Posterior cingulate gyrus (tissue), 11 donors: ENCODE measurements at places on chromosomes 3 and 15.
A peak's percentile ranks its signal among the peaks of the same experiment; 100 is the strongest.

DNA sequence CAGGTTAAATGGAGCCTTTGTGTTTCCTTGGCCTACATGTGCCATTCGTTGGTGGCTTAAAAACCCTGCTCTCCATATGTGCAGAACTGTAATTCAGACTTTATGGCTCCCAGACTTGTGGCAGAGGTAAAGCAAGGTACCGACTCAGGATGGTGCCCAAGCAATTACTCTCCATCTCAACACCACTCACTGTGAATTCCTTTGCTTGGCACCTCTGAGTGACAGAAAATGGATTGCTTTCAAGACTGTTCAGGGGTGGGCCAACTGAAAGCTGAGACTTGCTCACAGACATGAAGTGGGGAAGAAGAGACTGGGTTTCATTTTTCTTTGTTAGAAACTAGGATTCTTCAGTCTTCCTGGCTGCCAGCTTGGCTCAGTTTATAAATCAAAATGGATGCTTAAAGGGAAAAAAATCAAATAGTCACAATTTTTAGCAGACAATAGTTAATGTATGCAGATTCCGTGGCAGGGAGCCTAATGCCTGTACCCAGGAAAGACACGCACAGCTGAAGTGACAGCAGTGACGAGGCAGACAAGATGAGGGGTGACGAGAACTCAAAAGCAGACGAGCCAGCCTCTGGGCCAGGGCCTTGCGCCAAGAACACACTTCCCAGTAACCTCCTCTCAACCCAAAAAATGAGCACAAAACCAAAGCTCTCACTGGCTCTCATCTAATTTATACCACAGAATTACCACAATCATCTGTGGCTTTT, 207.9 kb upstream of the SLC2A2 start:
- DNase-seq: no peak

- DNase-seq: no peak
Measured at GRCh38 chr3:65276551-65276950, 588.8 kb upstream of the ADAMTS9 start.

GRCh38 chr15:51737522-51738305, at the start of gene LYSMD2:
Gene LYSMD2, minus strand, starts transcription at chr15:51737655. Its CDS starts 33 bp downstream, at chr15:51737622.
- DNase-seq: peak; percentile 95

GRCh38 chr15:53872410-53872809, 105.8 kb upstream of the UNC13C start:
- DNase-seq: no peak

DNA sequence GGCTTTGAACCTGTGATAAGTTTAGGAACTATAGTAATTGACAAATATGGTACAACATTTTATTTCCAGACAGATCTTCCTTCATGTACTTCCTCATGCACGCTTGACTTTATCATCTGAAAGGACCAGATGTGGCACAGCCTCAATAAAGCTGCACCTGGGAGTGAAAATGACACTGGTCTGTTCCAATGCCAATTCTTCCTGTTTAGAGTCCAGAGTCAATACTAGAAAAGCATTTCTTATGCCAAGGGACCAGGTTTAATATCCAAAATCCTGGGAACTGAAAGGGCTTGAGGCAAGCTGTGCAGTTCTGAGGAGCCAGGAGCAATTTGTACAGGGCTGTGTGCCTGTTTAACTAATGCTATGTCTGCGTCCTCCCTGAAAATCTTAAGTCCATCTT, 15.3 kb downstream of the DPH6 start:
- DNase-seq: no peak

GRCh38 chr15:52185151-52185561, 6.0 kb downstream of the GNB5 start:
- DNase-seq: no peak

- no peak for DNase-seq
Measured at GRCh38 chr3:188854772-188855149, 317.0 kb upstream of the TPRG1 start.

GRCh38 chr15:28096411-28096669, 2.8 kb downstream of the OCA2 start:
- no peak for DNase-seq

GRCh38 chr3:184949251-184949965, 137.4 kb downstream of the VPS8 start:
- no peak for DNase-seq

DNA sequence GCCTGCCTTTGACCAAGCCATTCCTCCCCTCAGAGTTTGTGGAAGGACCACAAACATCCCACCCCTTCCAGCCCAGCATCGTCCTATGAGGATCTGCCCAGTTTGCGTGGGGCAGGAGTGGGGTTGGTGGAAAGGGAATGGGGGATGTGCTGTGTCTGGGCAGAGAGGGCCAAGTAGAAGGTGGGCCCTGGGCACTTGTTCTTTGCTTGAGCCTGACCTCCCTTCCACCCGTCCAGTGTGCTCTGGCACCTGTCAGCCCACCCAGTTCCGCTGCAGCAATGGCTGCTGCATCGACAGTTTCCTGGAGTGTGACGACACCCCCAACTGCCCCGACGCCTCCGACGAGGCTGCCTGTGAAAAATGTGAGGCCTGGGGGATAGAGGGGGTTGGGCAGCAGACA, 10.3 kb downstream of the SPINT1 start:
- DNase-seq: no peak

DNA sequence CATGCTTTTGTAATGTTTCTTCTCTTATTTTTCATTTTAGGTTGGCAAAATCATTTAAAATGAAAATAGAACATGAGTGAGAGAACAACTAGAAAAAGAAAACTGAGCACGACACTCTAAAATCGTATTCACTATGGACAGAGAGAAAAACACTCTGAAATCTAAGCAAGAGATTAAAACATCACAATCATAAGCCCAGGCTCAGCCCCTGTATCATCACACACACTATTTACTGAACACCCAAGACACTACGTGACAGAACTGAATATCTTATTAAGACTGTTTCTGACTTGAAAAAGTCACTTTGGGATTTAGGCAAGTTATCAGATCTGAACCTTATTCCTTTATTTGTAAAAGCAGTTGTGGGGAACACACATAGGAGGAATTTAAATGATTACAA, 82.6 kb upstream of the PLXND1 start:
- DNase-seq: no peak

DNA sequence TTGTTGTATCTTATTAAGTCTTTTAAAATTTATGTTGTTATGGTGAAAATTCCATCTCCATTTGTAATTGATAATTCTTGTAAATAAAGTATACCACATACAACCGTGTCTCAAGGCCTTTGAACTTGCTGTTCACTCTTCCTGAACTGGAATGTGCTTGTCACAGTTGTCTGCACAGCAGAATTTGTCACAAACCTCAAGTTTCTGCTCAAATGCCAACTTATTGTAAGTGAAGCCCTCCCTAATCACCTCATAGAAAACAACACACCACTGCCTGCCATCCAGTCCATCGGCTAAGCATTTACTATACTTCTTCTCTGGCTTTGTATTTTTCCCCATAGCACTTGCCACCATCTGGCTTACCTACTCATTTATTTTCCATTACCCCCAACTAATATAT, 192.3 kb downstream of the THRB start:
- no peak for DNase-seq

GRCh38 chr15:65336493-65337435, 32.3 kb downstream of the RNU5B-1 start:
- peak; percentile 61 for DNase-seq

DNA sequence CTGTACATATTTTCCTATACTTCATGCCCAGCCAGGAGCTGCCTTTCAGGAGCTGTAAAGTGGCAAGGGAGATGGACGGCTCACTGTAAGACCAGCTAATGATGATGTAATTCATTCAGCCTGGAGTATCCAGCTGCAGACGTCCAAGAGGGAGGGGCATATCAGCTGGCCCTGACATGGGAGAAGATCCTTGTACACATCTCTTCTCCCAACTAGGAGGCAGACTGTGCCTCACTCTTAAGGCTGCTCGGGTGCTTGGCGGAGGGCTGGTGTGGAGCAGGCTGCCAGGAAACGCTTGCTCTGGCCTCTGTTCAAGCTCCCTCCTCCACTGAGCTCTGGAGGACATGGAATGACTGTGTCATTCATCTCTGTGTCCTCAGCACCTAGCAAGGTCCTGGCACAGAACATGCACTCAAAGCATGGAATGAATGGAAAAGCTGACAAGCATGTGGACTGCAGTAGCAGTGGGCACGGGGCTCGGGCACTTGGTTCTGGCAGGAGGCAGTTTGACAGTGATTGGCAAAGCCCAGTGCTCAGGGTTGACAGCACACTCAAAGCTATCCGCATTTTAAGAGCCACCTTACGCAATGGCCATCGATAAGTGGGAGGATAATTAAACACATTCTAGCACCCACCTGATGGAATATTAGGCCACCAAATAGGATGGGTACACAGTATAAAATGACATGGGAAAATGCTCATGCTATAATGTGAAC, 72.4 kb downstream of the TBC1D2B start:
- peak; percentile 60 for DNase-seq

GRCh38 chr3:25468866-25469319, 40.8 kb downstream of the RARB start:
- peak; percentile 46 for DNase-seq

- DNase-seq: no peak
Measured at GRCh38 chr3:122255757-122256439, 69.2 kb upstream of the CSTA start.

DNA sequence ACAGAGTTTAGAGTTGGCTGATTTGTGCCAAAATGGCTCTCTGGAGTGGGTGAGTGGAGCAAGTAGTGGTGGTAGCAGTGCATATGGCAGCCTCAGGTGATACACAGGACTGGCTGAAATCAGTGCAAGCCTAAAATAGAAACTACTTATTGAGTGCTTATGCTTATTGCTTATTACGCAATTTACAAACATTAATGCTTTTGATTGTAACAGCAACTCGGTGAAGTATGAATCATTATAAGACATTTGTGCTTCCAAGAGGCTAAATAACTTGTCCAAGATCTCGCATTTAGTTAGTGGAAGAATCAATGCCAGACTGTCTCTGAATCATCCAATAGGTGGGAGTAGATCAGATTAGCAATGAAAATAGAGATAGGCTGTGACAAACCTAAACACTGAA, 353.8 kb downstream of the NAALADL2 start:
- no peak for DNase-seq

GRCh38 chr15:97903971-97904572, 56.4 kb upstream of the ARRDC4 start:
- DNase-seq: peak; percentile 66

- no peak for DNase-seq
Measured at GRCh38 chr15:100515758-100516157, 13.0 kb downstream of the CERS3 start.

- no peak for DNase-seq
Measured at GRCh38 chr15:89978914-89979313, 22.2 kb upstream of the ZNF710 start.

GRCh38 chr3:11560746-11561145, 83.0 kb downstream of the VGLL4 start:
- no peak for DNase-seq

DNA sequence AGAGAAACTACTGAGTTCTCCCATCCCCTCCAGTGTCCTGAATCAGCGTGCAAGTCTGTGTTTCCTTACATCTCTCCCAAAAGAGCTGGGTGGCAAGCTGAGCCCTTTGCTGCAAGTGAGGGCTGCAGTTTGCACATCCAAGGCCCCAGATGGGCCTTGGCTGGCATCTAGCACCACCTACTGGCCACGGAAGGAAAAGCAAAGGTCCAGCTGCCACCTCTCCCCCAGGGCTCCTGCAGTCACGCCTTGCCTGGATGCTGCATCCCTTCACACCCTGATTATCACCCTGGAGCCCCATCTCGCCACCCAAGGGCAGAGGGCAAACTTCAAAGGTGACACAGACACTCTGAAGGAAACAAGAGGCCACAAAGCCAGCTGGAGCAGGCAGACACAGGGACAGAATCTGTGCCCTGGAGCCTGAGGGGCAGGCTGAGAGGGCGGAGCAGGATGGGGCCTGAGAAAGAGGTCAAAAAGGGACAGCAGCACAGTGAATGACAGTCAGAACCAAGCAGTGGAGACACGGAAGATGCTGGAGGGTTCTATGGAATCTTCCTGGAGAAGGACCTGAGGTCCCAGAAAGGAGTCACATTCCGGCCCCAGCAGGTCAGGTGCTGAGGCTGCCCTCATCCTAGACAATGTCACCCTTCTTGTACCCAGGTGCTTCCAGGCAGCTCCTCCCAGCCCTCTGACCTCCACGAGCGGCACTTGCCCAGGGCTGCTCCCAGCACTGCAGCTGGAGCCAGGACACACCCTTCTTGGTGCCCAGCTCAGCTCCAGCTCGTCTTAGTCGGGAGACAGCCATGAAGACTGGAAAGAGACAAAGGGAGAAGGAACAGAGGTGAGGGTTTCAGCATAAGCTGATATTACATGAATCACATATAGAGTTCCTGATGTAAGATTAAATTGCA, 18.3 kb upstream of the NTRK3 start:
- peak; percentile 72 for DNase-seq

GRCh38 chr3:44722103-44722401, 7.4 kb upstream of the ZNF501 start:
- DNase-seq: no peak

DNA sequence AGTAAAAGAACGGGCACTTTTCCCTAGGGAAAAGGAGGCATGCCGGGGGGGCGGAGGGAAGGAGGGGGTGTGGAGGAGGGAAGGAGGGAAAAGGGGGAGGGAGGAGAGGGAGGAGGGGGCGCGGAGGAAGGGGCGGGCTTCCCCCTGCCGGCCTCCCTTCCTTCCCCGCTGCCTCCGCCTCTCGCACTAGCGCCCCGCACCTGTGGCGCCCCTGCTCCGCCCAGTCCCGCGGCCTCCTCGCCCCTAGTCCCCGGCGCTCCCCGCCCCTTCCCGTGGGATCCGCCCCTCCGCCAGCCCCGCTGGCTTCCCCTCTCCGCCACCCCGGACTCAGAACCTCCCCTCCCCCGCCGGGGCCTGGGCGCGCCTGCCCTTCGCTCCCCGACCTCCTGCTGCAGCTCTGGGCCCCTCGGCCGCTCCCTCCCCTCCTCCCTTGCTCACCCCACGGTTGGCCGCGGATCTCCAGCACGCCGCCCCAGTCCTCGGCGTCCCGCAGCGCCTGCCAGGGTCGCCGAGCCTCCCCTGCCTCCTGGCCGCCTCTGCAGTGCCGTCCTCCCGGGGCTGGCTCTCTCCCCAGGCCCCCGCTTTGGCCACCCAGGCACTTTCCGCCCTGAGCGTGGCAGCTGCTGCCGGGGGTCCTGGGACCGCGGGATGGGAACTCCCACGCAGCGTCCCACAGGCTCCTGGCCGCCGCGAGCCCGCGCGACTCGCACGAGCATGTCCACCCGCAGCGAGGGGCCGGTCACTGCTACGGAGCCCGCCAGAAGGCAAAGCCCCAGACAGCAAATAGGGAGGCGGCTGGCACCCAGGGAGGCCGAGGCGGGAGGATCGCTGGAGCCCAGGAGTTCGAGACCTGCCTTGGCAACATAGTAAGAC, 147.4 kb downstream of the TJP1 start:
- DNase-seq: peak; percentile 39

GRCh38 chr15:62307551-62307950, 142.5 kb upstream of the C2CD4B start:
- no peak for DNase-seq

- no peak for DNase-seq
Measured at GRCh38 chr3:128078875-128079274, 26.6 kb downstream of the SEC61A1 start.

DNA sequence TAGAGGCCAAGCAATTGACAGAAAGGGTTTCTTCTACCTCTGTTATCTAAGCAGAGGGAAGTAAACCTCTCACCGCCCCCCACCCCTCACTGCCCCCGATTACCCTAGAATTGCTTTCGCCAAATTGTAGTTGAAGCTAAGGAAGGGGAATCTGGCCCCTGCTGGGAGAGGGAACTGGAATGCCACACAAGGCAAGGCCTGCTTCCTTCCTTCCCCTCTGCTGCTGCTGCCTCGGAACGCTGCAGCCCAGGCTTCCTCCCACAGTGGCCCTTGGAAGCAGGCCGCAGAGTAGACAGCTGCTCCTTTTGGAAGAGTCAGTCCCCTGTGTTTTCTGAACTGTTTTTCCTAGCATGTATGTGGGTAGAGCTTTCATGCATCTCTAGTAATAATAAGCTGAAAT, 21.6 kb downstream of the RLBP1 start:
- no peak for DNase-seq
